Stimulated activated CD8-positive, alpha-beta memory T cell treated with anti-CD3 and anti-CD28 coated beads, Interleukin-15, amount 100 ng/mL, for 24 hours (primary cell): ENCODE measurements at places on chromosomes 1 and 21.

- DNase-seq = no peak
These were observed 1.3 kb downstream of the USP1 start for GRCh38 chr1:62438163-62438562.

DNA sequence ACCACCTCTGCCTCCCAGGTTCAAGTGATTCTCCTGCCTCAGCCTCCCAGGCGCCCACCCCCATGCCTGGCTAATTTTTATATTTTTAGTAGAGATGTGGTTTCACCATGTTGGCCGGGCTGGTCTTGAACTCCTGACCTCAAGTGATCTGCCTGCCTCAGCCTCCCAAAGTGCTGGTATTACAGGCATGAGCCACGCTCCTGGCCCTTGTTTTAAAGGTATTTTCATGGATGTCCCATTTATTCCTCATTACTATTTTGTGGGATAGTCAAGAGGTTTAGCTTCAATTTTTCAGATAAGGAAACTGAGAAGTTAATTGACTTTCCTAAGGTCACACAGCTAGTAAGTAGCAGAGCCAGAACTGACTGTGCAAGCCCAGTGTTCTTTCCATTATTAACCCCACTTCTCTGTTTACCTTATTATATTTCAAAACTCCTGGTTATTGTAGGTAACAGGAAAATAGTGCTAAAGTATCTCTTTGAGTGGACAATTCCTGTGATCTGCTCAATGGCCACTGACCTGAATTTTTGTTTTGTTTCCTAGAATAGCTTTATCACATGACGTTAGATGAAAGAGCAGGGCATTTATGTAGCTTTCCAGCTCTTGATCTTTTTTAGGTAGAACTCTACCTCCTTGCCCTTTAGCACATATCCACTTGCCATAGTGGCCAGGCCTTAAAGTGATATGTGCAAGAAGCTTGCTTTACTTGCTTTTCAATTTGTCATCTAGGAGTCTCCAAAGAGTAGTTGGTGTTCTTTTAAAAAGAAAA, 13.6 kb downstream of the ZYG11B start:
- DNase-seq = no peak

DNA sequence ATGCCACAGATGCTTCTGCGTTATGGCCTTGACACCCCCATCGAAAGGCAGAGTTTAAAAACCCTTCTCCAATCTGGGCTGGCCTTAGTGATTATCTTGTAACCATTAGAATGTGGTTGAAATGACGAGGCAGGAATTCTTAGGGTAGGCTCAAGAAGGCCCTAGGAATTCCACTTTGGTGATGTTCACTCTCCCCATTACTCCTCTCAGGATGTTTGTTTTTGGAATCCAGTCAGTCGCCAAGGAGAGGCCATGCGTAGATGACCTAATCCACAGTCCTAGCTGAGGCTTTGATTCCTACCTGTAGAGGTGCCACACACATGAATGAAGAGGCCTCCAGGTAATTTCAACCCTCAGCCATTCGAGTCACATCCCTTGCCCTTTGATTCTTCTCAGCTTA, 318.2 kb downstream of the NEGR1 start:
- DNase-seq = no peak

- DNase-seq = no peak
These were observed 1.2 kb upstream of the PGBD5 start for GRCh38 chr1:230427094-230427876.

GRCh38 chr1:201818971-201819750, 9.8 kb upstream of the IPO9 start:
- no peak for DNase-seq

- DNase-seq = no peak
These were observed 276.4 kb upstream of the B3GALT2 start for GRCh38 chr1:193462629-193463320.

DNA sequence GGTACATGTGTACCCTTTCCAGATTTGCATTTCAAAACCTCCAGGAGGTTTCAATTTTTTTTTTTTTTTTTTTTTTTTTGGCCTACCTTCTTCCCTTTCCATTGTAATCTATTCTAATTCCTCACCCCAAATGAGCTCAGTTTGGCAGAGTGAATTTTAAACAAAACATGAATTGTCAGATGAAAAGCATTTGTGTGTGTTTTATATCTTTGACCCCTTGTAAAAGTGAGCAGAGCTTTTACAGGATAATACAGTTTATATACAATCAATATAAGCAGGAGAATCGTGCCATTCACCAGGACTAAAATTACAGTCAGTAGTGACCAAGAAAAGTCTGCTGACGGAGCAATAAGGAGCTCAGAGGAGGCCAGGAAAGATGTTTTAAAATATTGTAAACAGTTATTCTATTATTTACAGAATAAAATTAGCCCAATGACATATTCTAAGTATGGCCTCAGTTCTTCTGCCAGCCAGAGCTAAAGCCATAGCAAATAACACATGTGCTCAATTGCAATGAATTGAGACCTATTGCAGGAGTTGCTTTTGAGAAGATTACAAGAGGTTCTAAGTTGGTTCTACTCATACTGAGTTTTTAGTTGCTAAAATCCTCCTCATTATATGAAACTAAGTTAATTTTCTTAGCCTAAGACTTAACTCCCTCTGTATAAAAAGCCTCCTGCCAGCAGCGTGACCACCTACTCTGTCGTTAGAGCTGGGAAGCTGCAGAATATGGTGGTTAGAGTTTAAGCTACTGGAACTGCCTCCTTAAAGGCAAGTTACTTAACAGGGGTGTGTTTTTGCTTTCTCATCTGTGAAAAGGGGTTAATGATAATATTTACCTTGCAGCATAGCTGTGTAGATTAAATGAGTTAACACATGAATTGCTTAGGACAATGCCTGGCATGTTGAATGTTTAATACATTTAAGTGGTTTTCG, 50.8 kb upstream of the ZNF326 start:
- no peak for DNase-seq

GRCh38 chr1:90175490-90176167, 180.7 kb downstream of the ZNF326 start:
- no peak for DNase-seq

GRCh38 chr1:103074224-103074623, 34.1 kb downstream of the COL11A1 start:
- no peak for DNase-seq

- no peak for DNase-seq
These were observed 66.5 kb downstream of the TSEN15 start for GRCh38 chr1:184118046-184118445.

GRCh38 chr1:18899363-18900049, 2.8 kb downstream of the ALDH4A1 start:
- no peak for DNase-seq

DNA sequence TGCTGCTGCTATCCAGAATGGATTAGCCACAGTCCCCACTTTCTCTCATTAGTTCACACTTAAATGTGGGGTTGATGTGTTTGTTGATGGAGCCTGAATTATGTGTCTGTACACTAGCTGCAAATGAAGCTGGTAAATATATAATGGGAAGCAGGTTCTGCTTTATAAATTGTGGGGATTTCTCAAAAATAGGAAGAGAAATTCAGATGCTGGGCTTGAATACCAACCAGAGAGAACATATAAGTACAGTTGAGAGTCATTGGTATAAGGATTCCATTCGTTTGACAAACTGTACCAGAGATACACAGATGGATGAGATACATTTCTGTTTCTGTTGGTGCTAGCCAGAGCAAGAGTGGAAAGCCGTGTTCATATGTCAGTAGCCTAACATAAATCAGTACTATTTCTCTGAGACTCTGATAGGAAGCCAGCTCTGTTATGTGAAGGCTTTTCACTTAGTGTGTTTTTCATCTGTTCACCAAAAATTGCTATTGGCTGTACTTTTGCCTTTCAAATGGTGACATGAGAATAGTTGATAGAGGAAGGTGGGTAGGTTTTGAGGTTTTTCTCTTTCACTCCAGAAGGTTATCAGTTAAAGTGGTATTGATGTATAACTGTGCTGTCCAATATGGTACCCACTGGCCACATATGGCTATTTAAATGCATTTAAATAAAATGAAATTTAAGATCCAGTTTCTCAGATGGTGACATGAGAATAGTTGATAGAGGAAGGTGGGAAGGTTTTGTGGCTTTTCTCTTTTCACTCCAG, 15.6 kb downstream of the SMG7 start:
- no peak for DNase-seq

DNA sequence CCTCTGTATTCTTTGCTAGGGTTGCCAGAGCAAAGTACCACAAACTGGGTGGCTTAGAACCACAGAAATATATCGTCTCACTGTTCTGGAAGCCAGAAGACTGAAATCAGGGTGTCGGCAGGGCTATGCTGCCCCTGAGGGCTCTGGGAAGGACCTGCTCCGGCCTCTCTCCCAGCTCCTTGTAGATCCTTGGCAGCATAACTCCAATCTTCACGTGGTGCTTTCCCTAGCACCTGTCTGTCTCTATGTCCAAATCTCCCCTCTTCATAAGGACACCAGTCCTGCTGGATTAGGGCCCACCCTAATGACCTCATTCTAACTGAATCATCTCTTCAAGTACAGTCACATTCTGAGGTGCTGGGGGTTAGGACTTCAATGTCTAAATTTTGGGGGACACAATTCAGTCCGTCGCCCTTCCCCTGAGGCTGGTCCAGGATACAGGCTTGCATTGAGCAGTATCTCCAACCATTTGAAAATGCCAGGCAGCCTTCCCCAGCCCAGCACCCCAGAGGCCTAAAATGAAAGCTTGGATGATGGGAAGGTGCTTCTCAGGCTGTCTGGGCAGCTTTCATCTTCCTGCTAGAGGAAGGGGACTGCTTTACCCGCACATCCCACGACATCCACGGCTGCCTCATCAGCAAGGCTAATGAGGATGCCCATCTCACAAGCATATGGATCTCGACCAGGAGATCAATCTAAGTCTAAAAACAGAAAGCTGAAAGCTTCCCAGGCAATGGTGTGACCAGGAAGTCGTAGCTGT, 24.7 kb downstream of the TRIM67 start:
- no peak for DNase-seq

DNA sequence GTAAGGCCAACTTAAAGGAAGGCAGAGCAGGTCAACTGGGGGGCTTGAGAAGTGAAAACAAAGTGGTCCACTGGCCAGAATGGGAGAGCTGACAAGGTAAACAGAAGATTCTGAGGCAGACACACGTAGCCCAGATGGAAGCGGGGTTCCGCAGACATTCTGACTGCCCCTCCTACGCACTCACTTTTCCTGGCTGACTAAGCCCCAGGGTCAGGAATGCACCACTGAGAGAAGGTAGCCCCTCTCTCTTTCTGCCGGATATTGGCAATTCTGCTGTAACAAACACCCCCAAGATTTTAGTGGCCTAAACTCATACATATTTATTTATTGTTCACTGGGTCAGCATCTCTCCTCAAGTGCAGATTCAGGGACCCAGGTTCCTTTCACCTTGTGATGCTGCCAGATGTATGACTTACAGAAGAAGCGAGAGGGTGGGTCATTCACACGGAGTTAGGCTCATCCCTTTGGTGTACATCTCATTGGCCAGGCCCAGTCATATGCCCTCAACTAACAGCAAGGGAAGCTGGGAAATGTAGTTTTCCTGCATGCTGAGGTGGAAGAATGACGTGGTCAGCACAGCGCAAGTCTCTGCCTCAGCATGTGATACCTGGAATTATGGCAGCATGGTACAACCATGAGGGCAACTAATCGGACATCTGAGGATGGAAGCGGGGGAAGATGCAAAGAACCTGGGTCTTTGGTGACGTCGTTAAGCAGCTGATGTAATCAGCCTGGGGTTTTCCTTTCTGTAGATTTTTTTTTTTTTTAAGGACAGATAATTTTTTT, 43.4 kb upstream of the MRPS6 start:
- peak; percentile 13 for DNase-seq

DNA sequence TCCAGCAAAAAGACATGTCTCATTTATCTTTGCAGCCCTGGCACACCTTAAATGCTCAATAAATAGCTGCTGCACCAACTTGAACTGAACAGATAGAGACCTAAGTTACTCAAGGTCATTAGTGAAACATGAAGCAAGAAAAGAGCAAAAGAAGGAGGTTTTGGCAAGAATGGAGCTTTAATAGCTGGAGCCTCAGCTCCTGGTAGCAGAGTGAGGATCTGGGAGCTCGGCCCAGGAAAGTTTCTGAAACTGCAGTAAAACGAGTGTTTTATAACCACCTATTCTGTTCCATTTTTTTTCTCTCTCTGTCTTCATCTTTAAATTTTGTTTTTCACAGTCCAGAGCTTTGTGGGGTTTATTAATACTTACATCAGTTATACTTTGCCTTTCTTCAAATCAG, 207.5 kb downstream of the SETD4 start:
- no peak for DNase-seq

- no peak for DNase-seq
These were observed 379.2 kb upstream of the SPAG17 start for GRCh38 chr1:118563981-118564951.

- DNase-seq = no peak
These were observed 15.6 kb downstream of the C1orf115 start for GRCh38 chr1:220705782-220706181.

DNA sequence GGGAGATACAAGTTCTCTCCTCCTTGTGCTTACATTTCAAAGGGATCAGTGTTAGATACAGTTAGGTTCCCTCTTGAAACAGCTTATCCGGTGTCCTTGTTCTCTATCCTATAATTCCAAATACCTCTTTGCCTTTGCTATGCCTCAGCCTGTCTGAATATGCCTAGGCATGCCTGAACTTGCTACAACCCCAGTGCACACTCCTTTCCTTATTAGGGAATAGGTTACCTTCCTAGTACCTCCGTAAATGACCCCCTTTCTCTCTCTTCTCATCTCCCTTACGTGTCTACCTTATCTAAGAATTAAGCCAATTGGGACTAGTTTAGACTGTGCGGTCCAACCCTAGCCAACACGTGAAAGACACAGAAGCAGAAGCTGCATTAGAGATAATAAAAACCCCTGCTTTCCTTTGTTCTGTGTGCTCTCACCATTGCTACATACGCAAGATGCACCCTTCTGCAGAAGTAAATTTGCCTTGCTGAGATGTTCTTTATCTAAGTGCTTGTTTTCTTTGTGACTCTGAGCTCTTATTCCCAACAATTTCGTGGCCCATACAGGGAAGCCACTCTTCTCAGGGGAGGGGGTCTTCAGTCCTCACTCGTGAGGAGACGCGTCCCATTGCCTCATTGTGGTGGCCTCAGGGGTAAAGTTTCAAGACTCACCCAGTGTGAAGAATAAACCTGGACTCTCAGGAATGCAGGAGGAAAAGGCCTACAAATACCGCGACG, 802.1 kb downstream of the PLA2G4A start:
- no peak for DNase-seq

- DNase-seq = no peak
These were observed 68.4 kb downstream of the KCNJ15 start for GRCh38 chr21:38325216-38325615.

DNA sequence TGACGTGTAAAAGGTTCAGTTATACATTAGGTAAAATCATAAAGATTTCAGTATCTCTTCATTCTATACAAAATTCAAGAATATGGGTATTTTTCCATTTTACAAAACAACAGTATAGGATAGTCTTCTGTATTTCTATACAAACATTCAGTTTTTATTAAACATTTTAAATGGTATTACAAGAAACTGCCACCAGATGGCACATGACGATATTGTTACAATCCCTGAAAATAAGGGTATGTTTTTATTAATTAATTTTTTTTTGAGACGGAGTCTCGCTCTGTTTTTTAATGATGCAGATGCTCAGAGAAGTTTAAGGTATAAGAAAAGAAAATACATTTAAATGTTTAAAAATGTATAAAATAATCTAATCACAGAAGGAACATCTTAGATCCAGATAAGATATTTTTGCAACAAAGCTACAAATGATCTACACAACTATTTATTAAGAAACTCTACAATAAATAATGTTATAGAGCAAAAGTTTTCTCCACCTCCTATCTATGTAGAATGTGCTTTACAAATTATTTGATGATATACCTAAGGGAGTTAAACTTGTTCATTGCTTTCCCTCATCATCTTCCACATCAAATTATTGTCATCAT, 23.5 kb upstream of the RSBN1 start:
- no peak for DNase-seq
